ENCODE measurements at places on chromosomes 5 and 9.
A peak's percentile ranks its signal among the peaks of the same experiment; 100 is the strongest.

DNA sequence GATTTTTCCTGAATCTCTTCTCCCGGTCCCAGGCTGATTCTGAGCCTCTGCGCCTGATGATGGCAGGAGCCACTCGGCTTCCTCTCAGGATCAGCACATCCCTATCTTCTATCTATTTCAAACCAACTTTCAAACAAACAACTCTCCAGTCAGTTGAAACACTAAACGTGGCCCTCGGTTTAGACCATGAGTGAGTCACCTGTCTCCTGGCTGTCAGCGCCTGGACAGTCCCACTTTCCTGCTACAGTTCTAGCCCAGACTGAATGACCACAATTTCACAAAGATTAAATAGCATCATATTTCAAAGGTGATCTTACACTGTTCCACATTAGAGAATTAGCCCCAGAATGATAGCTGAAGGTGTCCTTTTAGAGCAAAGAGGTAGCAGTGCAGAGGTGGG is 6.2 kb downstream of the SLC6A19 start:
- no peaks in the 10 kb centered on the region for H3K36me3 ChIP-seq
- H3K4me3 ChIP-seq = no peak overlapping the region
- no peak for DNase-seq
- H3K27ac ChIP-seq = no peak overlapping the region
- H3K27me3 ChIP-seq = peaks cover 52% of the 10 kb centered on the region

GRCh38 chr9:114845373-114845772 is 39.5 kb upstream of the TNFSF15 start:
- H3K36me3 ChIP-seq = no peaks in the 10 kb centered on the region
- no peak overlapping the region for H3K4me3 ChIP-seq
- no peak for DNase-seq
- no peak overlapping the region for H3K27ac ChIP-seq

- H3K27me3 ChIP-seq = no peaks in the 10 kb centered on the region
- no peak overlapping the region for H3K4me3 ChIP-seq
- peak overlapping the region; percentile 1 for H3K27ac ChIP-seq
- DNase-seq = no peak
- no peaks in the 10 kb centered on the region for H3K4me1 ChIP-seq
- no peaks in the 10 kb centered on the region for H3K36me3 ChIP-seq
These were observed 26.5 kb downstream of the FGF1 start for GRCh38 chr5:142659405-142659804.

DNA sequence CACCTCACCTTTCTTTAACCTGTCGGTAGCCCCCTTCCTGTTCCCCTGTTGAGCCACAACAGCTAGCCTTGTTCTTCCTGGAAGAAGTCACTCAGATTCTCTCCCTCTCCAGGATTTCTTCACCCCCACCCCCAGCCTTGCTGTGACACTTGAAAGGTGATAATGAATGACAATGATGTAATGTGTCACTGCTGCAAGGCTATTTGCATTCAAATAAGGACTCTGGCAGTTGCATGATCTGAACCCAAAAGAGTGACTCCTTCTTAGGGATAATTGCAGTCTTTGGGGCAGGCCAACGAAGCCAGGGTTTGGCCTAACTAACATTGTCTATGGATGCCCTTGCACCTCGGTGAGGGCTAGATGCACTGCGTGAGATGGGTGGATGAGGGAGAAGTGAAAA is 154.4 kb upstream of the CLINT1 start:
- no peaks in the 10 kb centered on the region for H3K4me1 ChIP-seq
- H3K36me3 ChIP-seq = no peaks in the 10 kb centered on the region
- no peak overlapping the region for H3K4me3 ChIP-seq
- DNase-seq = no peak
- no peak overlapping the region for H3K27ac ChIP-seq

- H3K36me3 ChIP-seq = no peaks in the 10 kb centered on the region
- H3K27me3 ChIP-seq = no peaks in the 10 kb centered on the region
- no peak overlapping the region for H3K27ac ChIP-seq
- no peak for DNase-seq
- no peaks in the 10 kb centered on the region for H3K4me1 ChIP-seq
- no peak overlapping the region for H3K4me3 ChIP-seq
These were observed 420.8 kb downstream of the CHSY3 start for GRCh38 chr5:130324953-130325671.

DNA sequence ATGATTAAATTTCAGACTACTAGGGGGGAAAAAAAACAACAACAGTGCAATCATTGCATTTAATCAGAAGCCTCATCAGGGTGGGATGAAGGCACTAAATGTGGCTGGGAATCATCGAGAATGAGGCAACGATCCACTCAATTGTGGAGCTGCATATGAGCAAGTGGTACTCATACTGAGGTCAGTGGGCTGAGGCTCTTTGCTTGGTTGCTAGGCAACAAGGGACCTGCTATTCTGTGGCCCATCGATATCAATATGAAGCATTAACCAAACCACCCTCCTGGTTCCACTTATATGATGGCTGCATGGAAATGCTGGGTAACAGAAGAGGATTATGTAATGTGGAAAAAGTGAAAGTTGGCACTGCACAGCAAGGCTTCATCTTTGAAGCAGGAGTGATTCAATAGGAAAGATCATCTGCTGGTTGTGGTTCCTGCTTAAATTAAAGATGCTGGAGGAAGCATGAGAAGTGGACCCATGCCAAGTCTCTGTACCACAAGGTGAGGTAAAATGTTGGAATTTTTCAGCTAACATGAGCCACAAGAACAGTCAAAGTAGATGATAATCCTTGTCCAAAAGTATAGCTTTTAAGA is 159.8 kb upstream of the HMHB1 start:
- no peak for DNase-seq
- H3K27me3 ChIP-seq = no peaks in the 10 kb centered on the region
- no peaks in the 10 kb centered on the region for H3K36me3 ChIP-seq

GRCh38 chr5:134878403-134878802 is 4.2 kb downstream of the TXNDC15 start:
- peaks cover 20% of the 10 kb centered on the region for H3K4me1 ChIP-seq
- no peaks in the 10 kb centered on the region for H3K27me3 ChIP-seq
- H3K36me3 ChIP-seq = no peaks in the 10 kb centered on the region
- no peak overlapping the region for H3K27ac ChIP-seq
- DNase-seq = no peak

GRCh38 chr9:90631964-90632363 is 10.7 kb downstream of the DIRAS2 start:
- no peak for DNase-seq
- H3K4me1 ChIP-seq = no peaks in the 10 kb centered on the region
- H3K27me3 ChIP-seq = no peaks in the 10 kb centered on the region
- H3K27ac ChIP-seq = no peak overlapping the region

GRCh38 chr5:1304033-1304432 is 9.2 kb upstream of the TERT start:
- no peak overlapping the region for H3K4me3 ChIP-seq
- peaks cover 4% of the 10 kb centered on the region for H3K27me3 ChIP-seq
- H3K27ac ChIP-seq = no peak overlapping the region
- no peaks in the 10 kb centered on the region for H3K36me3 ChIP-seq
- H3K4me1 ChIP-seq = no peaks in the 10 kb centered on the region

DNA sequence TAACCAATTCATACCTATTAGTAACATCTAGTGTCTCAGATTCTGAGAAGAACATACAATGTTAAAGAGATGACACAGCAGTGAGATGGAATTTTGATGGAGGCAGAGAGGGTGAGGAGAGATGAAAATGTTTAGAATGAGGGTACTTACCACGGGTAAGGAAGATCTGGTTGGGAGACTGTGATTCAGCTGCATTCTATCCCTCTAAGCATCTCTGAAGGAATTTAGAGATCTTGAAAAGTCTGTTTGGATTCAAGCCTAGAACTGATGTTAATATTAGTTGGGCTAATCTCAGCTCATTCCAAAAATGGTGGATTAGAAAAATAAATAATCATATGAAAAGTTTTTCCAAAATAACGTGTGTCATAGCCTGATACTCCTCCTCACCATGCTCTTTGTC is 191.5 kb upstream of the CLINT1 start:
- H3K27me3 ChIP-seq = no peaks in the 10 kb centered on the region
- H3K36me3 ChIP-seq = no peaks in the 10 kb centered on the region
- H3K4me1 ChIP-seq = peaks cover 11% of the 10 kb centered on the region
- H3K27ac ChIP-seq = no peak overlapping the region
- no peak for DNase-seq

- no peaks in the 10 kb centered on the region for H3K27me3 ChIP-seq
- no peaks in the 10 kb centered on the region for H3K36me3 ChIP-seq
- no peak overlapping the region for H3K27ac ChIP-seq
- no peak overlapping the region for H3K4me3 ChIP-seq
- no peaks in the 10 kb centered on the region for H3K4me1 ChIP-seq
These were observed 395.1 kb downstream of the ARHGEF28 start for GRCh38 chr5:74021126-74021525.

- no peaks in the 10 kb centered on the region for H3K36me3 ChIP-seq
- no peak overlapping the region for H3K27ac ChIP-seq
- H3K4me3 ChIP-seq = no peak overlapping the region
- no peak for DNase-seq
- H3K27me3 ChIP-seq = no peaks in the 10 kb centered on the region
These were observed 76.2 kb downstream of the ARHGAP26 start for GRCh38 chr5:142846406-142846805.

DNA sequence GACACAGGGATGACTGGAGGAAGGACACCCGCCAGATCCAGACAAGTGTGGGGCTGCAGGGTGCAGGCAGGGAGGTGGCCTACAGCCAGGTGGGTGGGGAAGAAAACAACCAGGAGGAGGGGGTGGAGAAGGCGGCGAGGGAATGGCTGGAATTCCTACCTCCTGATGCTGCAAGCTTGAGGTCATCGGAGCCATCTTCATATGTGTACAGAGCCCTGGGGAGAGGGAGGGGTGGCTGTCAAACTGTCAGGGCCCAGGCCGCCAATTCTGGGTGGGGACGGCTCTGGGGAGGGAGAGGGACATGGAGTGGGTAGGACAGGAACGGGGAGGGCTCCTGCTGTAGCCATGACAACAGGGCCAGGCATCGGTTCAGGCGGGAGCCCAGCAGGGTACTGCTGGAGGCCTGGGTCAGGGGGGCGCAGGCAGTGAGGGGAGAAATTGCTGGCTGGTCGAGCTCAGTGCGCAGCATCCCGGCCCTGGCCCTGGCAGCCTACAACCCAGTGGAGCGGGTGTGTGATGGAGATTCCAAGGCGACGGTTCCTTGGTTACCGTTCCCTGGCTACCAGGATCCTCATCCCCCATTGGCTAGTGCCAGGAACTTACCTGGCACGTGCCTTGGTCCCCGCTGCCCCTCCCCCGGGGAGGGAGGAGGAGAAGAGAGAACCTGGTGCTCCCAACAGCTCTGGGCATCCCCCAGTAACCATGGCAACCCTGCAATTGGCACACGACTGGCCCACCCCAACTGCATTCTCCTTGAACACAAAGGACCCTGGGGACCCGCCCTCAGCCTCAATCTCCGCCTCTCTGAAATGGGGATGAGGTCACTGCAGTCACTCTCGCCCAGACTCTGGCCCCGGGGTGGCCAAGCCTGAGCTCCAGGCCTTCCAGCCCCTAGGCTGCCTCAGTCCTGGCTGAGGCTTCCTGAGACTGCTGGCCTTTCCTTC is 4.5 kb downstream of the DBN1 start:
- H3K4me3 ChIP-seq = no peak overlapping the region
- peaks cover 27% of the 10 kb centered on the region for H3K36me3 ChIP-seq
- peaks cover 29% of the 10 kb centered on the region for H3K4me1 ChIP-seq
- no peaks in the 10 kb centered on the region for H3K27me3 ChIP-seq

- H3K27me3 ChIP-seq = no peaks in the 10 kb centered on the region
- no peaks in the 10 kb centered on the region for H3K4me1 ChIP-seq
- H3K27ac ChIP-seq = no peak overlapping the region
- no peaks in the 10 kb centered on the region for H3K36me3 ChIP-seq
- H3K4me3 ChIP-seq = no peak overlapping the region
These were observed 25.2 kb downstream of the GLT6D1 start for GRCh38 chr9:135613946-135614805.

DNA sequence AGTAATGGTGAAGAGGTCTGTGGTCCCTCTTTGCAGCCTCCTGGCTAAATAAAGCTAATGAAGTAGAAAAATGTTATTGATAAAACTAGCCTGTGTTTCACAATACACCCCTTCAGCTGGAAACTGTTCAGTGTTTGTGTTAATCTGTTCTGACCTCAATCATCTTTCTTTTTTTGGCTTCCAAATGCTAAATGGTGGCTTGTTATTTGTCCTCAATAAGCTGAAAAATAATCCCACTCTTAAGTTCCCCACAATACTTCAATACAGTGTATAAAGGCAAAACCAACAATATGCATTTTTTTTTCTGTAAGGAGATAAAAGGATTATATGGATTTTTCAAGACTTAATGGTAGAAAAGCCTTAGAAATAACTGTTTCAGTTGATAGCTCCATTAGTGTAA is 560.5 kb downstream of the TUSC1 start:
- H3K4me1 ChIP-seq = no peaks in the 10 kb centered on the region
- H3K4me3 ChIP-seq = no peak overlapping the region
- DNase-seq = no peak
- H3K27ac ChIP-seq = no peak overlapping the region
